Glutamatergic neuron (in vitro differentiated cells): ENCODE measurements at places on chromosomes 3 and 15.
A peak's percentile ranks its signal among the peaks of the same experiment; 100 is the strongest.

DNA sequence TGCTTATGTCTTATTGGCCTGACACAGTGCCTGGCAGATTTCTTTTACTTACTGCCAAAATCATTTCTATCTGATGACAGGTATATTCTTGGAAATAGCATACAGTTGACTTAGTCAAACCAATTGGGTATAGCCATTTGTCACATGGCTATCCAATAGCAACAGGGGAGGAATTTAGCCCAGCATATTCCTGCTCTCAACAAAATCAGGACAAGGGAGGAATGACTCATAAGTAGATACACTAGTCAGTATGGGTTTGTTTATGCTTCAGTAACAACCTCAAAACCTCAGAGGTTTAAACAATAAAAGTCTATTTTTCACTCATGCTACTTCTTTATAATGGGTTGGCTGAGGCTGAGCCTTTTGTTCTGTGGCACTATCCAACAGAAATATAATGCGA, 38.0 kb upstream of the VILL start:
- no peak for DNase-seq

GRCh38 chr15:98518823-98519561, 129.3 kb upstream of the IGF1R start:
- peak; percentile 52 for DNase-seq

- DNase-seq = no peak
These were observed 32.2 kb upstream of the MUC13 start for GRCh38 chr3:124966521-124967445.

- DNase-seq = no peak
These were observed 475.1 kb upstream of the TBL1XR1 start for GRCh38 chr3:177672252-177672911.

DNA sequence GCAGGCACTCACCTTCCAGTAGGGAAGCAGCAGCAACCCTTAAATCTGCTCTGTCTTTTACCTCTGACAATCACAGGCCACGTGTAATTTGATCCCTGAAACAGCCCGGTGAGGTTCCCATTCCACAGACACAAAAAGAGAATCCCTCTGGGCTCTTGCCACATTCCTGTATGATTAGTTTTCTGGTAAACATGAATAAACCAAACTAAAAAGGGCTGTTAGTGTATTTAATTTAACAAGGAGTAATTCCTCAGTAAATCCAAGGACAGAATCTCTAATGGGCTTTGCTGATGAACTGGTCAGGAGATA, 186.9 kb downstream of the FAM43A start:
- no peak for DNase-seq

GRCh38 chr15:80789796-80790195, 10.6 kb downstream of the CEMIP start:
- no peak for DNase-seq

- DNase-seq = no peak
These were observed 60.1 kb downstream of the SUMF1 start for GRCh38 chr3:4406746-4407568.

DNA sequence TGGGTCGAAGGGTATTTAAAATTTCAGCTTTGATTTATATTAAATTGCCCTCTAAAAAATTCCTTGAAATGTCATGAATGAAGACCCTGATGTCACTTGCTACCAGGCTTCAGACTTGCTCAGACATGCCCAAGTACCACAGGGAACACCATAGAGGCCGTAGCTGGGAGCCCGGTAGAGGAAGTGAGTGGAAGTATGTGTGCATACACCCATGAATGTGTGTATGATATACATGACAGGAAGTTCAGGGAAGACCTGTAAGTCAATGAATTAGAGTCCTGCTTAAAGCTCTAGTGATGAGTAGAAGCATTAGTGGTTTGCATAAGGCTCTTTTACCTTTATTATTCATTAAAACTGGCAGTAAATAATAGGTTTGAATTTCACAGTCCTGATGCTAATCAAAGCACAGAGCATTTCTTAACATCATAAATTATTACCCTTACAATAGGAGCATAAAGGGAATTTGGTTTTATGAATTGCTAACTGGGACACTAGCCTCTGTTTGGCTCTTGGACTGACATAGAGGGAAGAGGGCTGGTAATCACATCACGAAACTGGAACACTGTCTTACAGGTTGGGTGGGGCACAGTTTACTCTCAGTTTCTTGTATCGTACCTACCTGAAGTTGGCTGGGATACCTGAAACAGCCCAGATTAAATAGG, 144.4 kb downstream of the CHST2 start:
- no peak for DNase-seq

GRCh38 chr3:29412110-29412509, 131.2 kb downstream of the RBMS3 start:
- DNase-seq = no peak

DNA sequence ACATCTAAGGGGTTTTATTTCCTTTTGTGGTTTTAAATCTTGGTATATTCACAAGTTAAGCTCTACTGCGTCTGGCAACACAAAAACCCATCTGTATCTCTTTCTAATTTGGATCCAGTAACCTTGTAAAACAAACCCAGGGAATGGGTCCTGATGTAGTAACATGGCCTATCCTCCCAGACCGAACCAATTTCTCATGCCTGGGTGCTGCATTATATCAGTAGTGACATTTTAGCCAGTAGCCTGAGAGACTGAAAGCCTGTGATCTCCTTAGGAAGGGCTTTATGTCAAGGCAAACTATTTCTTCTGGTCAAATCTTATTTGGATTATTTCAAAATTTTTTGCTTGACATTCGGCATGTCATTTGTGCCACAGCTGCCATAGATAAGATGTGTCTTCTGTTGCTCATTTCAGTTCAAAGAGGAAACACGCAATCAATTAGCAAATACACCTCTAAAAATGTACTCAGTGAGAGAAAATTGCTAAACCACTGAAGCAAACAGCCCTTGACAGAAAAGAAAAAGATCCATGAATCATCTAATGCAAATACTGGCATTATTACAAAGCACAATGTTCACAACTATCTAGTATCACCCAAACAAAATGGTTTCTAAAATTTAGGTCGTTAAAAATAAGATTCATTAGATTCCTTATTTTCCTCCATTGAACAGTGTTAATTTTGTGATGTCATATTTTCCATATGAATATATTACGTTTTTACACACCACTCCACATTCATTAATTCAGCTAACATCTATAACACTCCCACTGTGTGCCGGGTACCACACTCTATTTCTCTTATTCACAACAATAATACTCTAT, 4.0 kb downstream of the NPTN start:
- DNase-seq = no peak

GRCh38 chr15:77625376-77625775, 7.3 kb downstream of the LINGO1 start:
- DNase-seq = no peak

GRCh38 chr15:66611257-66612053, 45.7 kb upstream of the LCTL start:
- DNase-seq = no peak

- no peak for DNase-seq
These were observed 1.8 kb upstream of the PLA2G4B start for GRCh38 chr15:41836713-41837454.

- no peak for DNase-seq
These were observed 29.1 kb downstream of the MKRN2 start for GRCh38 chr3:12585970-12586369.

GRCh38 chr3:98776140-98776493, 13.0 kb downstream of the ST3GAL6 start:
- no peak for DNase-seq

- no peak for DNase-seq
These were observed 318.1 kb upstream of the IGF1R start for GRCh38 chr15:98330258-98330657.

GRCh38 chr3:15241341-15241740, 35.3 kb downstream of the CAPN7 start:
- peak; percentile 60 for DNase-seq

- no peak for DNase-seq
These were observed 50.0 kb upstream of the TBC1D23 start for GRCh38 chr3:100210772-100211135.

DNA sequence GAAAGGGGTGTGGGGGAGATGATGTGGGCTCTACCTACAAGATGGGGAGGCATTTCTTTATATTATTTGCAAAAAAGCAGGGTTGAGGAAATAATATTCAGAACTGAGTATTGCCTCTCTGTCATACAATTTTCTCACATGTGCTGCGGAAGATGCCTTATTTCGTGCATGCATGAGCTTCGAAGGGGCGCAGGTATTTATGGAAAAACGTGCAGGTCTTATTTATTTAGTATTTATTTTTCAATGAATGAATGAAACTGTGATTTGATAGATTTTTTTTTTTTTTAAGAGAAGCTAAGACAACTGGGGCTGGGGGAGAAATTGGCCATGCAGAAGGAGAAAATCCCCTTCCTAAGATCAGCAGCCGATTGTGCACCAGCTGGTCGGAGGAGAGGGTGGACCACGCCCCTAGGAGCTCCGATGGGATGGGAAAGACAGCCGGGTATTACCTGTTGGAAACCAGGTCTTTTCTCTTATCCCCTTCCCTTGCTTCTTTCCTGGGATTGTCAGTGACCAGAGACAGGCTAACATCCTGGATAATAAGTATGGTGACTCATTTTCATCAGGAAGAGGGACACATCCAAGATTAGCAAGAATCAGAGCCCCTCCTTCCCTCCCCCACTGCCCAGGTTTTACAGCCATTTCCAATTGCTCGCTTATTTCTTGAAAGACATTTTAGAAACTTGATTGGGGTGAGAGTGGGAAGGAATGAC, 875 bp downstream of the GAP43 start:
- DNase-seq = peak; percentile 64

DNA sequence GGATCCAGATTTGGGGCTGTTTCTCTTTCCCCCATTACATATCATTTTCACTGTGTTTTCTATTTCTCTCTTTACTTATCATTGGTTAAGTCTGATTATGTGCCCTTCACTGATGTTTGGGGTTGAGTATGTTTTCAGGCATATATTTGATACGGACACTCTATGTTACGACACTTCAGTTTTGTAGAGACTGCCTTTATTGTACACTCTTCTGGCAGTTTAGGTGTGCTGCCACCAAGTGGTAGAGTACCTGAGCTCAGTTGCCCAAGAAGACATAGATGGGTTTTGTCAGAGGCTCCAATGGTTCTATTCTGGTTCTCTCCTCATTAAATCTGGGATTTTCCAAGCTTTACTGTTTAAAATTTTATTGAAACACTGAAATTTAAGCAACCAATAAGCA, 255.0 kb upstream of the ROPN1 start:
- DNase-seq = no peak

- peak; percentile 90 for DNase-seq
These were observed 55.3 kb downstream of the CCDC33 start for GRCh38 chr15:74291101-74292071.

DNA sequence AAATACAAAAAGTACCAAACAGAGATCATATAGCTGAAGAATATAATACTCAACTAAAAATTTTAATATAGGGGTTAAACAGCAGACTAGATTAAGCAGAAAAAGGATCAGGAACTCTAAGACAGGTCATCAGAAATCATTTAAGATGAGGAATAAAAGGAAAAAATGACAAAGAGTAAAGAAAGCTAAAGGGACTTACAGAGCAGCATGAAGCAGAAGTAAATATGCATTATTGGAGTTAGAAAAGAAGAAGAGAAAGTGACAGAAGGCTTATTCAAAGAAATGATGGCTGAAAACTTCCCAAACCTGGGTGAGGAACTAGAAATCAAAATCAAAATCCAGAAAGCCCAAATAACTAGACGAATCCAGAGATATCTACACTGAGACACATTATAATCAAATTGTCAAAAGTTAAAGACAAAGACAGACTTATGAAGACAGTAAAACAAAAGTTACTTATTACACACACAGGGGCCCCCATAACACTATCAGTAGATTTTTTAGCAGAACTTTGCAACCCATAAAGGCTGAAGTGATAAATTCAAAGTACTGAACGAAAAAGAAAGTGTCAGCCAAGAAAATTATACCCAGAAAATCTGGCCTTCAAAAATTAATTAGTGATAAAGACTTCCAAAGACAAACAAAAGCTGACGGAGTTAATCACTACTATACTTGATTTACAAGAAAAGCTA, 95.6 kb downstream of the SCAPER start:
- DNase-seq = no peak

GRCh38 chr3:23644676-23645075, 161.1 kb upstream of the UBE2E1 start:
- no peak for DNase-seq

- peak; percentile 62 for DNase-seq
These were observed 41.5 kb upstream of the MFGE8 start for GRCh38 chr15:88954431-88955277.

DNA sequence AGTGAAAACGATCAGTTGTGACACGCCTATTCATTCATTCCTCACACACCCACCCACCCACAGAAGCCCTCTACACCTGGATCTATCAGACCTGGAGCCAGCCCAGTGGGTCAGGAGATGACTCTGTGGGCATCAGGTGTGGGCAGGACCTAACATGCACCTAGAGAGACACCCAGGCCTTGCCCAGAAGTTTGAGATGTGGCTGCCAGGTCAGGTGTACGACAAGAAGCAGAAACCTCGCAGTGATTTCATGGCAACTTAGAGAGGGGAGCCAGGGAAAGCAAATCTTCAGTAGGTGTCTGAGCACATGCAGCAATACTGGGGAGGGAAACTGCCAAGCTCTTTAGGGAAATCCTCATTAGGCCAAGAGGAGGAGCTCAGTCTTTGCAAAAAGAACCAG, 264.7 kb upstream of the ROPN1 start:
- DNase-seq = no peak

DNA sequence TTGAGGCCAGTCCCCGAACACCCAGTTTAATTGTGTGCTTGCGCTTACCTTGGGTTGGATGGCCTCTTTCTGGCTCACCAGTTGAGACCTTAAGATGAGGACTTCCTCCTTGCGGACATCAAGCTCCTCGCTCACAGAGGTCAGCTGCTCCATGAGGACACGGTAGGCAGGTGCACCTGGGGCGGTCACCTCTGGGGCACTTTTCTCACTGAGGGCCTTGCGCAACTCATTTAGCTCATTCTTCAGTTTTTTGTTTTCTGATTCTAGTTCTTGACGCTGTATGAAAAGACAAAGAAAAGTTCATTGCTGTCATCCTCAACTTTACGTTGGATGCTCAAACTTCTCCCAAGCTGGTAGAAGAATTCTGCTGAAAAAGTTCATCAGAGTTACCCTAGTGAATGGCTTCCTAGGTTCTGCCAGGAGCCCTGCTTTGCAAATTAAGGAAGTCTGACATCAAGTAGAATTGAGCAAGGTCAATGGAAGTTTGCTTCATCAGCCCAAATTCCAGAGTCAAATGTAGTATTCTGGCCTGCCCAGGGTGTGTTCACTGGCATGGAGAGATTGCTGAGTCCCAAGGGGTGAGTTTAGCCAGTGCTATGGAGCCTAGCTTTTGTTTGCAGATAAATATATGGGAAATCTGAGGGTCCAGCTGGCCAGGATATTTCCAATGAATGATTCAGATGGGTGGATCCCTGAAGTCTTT, 55.8 kb upstream of the MYO5C start:
- no peak for DNase-seq

- DNase-seq = no peak
These were observed 251.9 kb downstream of the CDIN1 start for GRCh38 chr15:36831125-36831903.

DNA sequence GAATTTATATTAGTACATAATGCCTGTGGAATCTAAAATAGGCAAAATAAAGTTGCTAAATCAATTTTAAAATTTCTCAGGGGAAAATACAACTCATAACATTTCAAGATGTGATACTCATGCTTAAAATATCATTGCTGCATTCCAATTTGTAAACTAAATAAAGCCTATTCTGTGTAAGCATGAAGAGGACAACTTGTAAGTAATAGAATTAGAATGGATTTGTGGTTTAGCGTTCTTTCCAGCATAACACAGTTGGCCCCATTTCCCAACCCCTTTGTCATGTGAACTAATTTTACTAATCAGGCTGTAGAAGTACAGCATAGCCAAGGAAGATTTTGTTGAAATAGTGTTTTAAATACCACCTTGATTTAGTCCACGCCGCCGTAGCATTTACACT, 437.2 kb downstream of the SI start:
- no peak for DNase-seq

GRCh38 chr15:78405336-78405924, 32.6 kb upstream of the IREB2 start:
- DNase-seq = peak; percentile 24
